ENCODE measurements at places on chromosomes 1 and 21.

GRCh38 chr21:18620436-18620835 lies 216.9 kb upstream of the TMPRSS15 start:
- no peak for DNase-seq

- no peak for DNase-seq
Measured at GRCh38 chr1:230083053-230083452, 16.0 kb downstream of the GALNT2 start.

DNA sequence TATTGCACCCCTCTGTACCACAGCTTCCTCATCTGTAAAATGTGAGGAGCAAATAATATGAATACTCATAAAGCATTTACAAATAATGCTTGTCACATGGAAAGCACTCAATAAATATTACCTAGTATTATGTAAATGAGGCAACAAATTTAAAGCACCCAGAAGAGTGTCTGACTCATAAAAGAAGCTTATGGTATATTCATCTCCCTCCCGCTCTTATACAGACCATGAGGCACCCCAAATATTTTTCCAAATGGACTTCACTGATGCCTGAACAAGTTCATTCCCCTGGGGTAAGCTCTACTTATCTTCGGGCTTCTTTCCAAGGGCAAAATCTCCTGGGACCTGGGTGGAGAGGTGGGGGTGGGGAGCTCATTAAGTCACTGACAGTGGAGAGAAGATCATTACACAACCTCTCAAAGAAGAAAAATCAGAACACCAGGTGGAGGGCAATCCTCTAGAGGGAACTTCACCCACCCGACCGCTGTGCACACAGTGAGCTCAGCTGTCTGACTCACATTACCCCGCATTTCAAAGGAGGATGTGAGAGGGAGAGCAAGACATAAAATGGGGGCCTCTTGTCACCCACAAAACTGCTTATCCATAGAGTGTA lies 166.2 kb downstream of the ASTN1 start:
- no peak for DNase-seq

DNA sequence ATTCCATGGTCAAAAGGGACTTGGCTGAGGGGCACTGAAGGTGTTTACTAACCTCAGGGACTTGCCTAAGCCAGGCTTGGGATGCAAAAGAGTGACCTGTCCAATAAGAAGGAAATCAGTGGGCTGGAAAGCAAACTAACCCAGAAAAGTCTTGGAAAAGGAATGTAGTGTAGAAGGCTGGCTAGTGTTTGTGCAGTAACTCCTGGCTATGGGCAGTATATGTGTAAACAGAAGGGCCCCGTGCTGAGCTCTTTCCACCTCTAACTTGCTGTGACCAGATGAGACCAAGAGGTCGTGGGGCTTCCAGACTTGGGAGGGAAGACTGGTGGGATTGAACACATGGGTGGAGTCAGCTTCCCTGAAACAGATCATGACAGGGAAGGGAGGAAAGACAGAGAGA lies 4.1 kb downstream of the MINDY1 start:
- DNase-seq = no peak
